ENCODE measurements at places on chromosomes 3 and 15.

DNA sequence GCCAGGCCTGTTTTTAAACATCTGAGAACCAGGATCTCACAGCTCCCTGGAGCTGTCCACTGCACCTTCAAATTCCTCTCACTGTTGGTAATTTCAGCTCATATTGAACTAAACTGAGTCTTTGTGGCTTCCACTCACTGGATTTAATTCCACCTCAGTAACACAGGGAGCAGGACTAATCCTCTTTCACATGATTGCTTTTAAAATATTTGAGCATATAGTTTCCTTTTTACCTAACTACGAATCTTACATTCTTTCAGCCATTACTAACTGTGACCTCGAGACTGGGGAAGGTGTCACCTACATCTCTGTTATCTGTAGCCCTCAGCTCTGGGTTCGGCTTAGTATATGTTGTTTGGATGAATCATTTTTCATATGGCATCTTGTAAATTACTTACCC lies 194.3 kb upstream of the C2CD4B start:
- DNase-seq: no peak

DNA sequence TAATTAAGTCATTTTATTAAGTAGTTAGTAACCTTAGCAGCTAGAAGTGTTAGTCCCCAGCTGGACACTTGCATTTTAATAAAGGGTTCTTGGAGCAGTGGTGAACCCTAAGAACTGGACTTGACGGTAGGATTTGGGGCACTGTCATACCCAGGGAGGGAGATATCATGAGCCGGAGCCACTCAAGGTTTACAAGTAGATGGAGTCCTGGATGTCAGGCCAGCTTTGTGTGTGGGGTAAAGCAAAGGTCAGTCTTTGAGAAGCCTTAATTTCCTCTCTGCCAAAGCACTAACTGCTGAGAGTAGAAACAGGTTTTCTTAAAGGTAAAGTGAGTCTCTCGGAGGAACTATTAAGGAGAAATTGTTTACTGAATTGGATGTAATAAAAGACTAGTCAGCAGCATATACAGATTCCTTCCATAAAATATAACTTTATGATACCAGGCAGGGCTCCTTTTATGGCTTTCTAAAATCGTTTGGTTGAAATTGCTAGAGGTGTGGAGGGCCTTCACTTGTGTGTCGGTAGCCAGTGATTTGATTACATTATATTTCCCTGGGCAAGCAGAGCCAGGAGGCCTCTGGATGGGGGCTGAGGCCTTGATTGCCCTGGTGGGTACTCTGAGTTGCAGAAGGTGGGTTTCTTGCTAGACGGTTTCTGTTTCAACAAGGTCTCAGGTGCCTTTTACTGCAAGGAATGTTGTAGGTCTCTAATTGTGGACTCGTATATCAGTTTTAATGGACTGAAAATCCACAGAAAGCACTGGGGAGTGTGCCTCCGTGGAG lies 23.1 kb downstream of the SQOR start:
- no peak for DNase-seq

GRCh38 chr3:175818811-175819464 lies 959.8 kb downstream of the NAALADL2 start:
- DNase-seq: no peak

GRCh38 chr15:34708422-34708821 lies 46.4 kb downstream of the GJD2 start:
- DNase-seq: no peak

GRCh38 chr15:39281094-39281493 lies 299.8 kb upstream of the THBS1 start:
- no peak for DNase-seq

DNA sequence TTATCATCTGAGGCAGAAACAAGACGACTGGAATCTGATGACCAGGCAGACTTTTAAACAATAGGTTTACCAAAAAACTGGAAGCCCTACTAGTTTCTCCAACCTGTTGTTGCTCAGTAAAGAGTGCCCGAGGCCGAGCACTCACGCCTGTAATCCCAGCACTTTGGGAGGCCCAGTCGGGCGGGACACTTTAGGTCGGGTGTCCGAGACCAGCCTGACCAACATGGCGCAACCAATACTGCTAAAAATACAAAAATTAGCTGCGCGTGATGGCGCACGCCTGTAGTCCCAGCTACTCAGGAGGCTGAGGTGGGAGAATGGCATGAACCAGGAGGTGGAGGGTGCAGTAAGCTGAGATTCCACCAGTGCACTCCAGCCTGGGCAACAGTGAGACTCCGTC lies 1.1 kb upstream of the WDR5B start:
- no peak for DNase-seq

DNA sequence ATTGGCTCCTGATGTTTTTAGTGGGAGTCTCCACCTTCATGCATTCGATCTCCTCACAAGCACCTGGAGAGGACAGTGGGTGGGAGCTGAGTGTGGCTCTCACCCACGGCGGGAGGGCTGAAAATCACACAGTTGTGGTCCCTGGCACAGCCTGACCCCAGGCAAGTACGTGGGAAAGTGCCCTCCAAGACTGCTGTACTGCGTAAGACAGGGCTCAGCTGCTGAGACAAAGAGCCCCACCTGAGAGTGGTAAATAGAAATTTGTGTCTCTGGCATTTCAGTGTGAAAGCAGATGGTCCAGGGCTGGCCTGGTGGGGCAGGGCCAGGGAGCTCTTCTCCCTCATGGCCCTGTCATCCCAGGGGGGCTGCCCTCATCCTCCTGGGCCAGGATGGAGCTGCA lies 77.4 kb upstream of the IQSEC1 start:
- no peak for DNase-seq

DNA sequence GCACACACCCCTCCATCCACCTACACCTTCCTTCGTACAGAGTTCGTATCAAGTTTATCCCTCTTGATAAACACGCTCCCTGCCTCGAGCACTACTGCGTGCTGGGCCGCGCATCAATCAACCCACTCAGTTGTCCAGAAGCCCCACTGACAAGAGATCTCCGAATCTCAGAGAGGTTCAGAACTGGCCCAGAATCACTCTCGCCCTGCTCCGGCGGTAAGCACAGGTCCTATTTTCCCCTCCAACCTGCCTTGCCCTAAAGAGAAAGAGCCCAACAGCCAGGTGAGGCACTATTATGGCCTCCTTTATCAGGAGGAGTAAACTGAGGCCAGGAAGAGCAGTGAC lies 494 bp upstream of the NISCH start:
- no peak for DNase-seq

DNA sequence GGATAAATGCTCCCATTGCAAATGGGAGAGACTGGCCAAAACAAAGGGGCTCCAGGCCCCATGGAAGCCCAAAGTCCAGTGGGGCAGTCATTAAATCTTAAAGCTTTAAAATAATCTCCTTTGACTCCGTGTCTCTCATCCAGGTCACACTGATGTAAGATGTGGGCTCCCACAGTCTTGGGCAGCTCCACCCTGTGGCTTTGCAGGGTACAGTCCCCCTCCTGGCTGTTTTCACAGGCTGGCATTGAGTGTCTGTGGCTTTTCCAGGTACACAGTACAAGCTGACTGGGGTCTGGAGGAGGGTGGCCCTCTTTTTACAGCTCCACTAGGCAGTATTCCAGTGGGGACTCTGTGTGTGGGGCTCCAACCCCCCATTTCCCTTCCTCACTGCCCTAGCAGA lies 45.9 kb downstream of the NIPA2 start:
- no peak for DNase-seq

- DNase-seq: no peak
Observed at GRCh38 chr3:175383813-175384212, 524.7 kb downstream of the NAALADL2 start.

DNA sequence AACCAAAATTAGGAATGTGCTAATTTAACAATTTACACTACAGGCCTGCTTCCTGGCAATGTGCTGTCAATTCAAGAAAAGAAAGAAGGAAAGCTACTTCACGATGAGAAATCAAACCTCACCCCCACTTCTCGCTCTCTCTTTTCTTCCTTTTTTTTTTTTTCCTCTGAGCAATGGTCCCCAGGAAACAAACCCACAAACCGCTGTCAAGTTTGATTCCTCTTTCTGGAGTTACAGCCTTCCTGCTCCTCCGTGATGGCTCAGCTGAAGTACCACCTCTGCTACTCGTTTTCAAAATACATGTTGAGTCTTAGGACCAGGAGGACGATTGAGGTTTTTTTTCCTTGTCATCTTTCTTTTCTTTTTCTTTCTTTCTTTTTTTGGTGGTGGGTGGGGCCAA lies 3.4 kb upstream of the TRIM71 start:
- DNase-seq: no peak

- no peak for DNase-seq
Observed at GRCh38 chr15:52559575-52559974, 9.3 kb downstream of the ARPP19 start.

GRCh38 chr3:2099028-2099671 lies 484 bp downstream of the CNTN4 start:
- DNase-seq: no peak

DNA sequence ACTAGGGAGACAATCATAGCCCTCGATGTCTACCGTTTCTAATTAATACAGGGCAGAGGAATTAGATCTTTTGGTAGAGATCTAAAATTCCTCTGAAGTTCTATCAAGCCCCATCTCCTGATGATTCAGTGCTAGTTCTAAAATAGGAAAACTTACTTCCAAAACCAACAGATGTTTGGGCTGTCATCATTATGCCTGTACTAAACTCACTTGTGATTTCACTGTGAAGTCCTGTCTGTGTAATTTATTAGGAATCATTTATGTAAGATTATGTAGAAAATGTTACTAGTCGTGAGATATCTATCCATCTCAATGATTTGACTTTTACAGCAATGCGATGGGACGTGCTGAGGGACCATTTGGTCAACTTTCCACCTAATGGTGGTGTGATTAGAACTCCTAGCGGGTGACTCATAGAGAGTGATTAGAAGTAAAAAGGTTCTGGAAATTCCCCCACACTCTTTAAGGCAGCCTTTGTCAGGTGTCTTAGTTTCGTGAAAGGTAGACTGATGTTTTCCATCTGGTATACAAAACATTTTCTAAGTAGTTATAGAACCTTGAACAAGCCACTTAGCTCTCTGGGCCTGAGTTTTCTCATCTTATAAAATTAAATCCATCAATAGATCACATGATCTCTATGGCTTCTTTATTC lies 34.2 kb downstream of the LIPC start:
- no peak for DNase-seq

GRCh38 chr15:94383041-94383440 lies 151.7 kb downstream of the MCTP2 start:
- DNase-seq: no peak

DNA sequence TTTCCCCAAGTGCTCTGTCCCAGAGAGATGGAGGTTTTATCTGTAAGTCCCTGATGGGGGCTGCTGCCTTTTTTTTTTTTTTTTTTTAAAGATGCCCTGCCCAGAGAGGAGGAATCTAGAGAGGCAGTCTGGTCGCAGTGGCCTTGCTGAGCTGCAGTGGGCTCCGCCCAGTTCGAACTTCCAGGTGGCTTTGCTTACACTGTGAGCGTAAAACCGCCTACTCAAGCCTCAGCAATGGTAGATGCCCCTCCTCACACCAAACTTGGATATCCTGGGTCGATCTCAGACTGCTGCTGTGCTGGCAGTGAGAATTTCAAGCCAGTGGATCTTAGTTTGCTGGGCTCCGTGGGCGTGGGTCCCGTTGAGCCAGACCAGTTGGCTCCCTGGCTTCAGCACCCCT lies 51.6 kb downstream of the SLC2A2 start:
- DNase-seq: no peak

GRCh38 chr3:134136604-134137003 lies 106.9 kb upstream of the SLCO2A1 start:
- no peak for DNase-seq

DNA sequence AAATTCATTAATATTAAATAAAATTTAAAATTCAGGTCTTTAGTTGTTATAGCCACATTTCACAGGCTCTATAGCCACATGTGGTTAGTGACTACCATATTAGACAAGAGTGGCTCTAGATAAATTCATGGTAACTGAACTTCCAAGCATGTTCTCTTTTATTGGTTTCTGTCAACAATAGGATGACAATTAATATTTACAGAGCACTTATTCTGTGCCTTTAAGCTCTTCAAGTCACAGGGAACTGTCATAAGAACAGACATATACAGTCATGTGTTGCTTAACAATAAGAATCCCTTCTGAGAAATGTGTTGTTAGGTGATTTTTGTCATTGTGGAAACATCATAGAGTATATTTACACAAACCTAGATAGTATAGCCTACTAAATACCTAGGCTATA lies 38.8 kb upstream of the SLC25A36 start:
- no peak for DNase-seq

DNA sequence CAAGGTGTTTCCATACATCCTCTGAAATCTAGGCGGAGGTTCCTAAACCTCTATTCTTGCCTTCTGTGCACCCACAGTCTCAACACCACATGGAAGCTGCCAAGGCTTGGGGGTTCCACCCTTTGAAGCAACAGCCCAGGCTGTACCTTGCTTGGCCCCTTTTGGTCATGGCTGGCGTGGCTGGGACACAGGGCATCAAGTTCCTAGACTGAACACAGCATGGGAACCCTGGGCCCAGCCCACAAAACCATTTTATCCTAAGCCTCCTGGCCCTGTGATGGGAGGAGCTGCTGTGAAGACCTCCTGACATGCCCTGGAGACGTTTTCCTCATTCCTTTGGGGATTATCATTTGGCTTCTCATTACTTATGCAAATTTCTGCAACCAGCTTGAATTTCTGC lies 739.0 kb upstream of the NECTIN3 start:
- DNase-seq: no peak

DNA sequence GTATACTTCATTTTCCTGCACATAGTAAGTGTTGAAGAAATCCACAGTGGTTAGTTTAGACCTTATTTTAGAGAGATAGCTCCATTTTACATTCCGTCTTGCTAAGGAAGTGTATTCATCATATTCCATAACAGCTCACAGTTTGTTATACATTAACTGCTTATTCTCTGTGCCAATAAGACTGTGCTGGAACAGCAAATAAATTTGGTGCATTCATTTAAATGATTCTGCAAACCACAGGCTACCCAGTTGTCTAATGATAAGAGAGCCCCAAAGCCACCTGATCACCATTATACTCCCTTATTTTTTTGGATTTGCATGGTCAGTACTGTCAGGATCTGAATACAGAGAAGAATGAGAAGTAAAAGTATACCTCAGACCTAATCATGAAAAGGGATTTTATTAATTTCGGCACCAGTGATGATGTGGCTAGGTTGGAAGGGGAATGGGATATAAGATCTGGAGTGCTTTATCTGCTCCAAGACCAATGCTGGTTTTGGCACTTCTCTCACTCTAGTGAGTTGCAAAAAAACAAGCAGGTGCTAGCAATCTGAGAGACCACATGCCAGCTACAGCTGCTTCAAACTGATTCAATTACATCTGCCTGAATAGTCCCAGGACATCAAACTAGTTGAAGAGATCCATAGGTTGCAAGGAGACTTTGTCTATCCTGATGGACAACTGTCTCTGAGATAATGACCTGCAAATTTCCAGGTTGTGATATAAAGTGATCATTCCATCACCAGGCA lies 254.8 kb downstream of the ZBTB20 start:
- no peak for DNase-seq

DNA sequence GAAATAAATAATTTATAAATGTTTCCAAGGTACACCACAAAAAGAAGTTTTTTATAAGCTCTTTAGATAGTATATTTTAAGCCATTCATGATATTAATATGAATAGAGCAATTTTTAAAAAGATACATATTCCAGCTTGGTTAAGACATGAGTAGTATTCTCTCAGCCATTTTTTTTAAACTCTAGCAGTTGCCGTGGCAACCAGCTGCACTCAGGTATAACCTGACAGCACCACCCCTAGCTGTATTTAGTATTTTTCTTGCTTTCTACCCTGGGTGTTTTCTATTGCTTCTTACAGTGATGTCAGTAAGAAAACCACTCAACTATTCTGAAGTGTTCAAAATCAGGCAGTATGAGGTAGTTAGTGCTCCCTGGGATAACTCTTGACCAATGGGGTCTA lies 496.3 kb upstream of the CNTN3 start:
- DNase-seq: no peak

- DNase-seq: no peak
Observed at GRCh38 chr3:5014391-5014790, 35.2 kb downstream of the BHLHE40 start.
